Stimulated activated CD8-positive, alpha-beta memory T cell treated with anti-CD3 and anti-CD28 coated beads, Interleukin-2, amount 100 ng/mL, for 1 hour (primary cell): ENCODE measurements at places on chromosomes 16 and 17.
A peak's percentile ranks its signal among the peaks of the same experiment; 100 is the strongest.

DNA sequence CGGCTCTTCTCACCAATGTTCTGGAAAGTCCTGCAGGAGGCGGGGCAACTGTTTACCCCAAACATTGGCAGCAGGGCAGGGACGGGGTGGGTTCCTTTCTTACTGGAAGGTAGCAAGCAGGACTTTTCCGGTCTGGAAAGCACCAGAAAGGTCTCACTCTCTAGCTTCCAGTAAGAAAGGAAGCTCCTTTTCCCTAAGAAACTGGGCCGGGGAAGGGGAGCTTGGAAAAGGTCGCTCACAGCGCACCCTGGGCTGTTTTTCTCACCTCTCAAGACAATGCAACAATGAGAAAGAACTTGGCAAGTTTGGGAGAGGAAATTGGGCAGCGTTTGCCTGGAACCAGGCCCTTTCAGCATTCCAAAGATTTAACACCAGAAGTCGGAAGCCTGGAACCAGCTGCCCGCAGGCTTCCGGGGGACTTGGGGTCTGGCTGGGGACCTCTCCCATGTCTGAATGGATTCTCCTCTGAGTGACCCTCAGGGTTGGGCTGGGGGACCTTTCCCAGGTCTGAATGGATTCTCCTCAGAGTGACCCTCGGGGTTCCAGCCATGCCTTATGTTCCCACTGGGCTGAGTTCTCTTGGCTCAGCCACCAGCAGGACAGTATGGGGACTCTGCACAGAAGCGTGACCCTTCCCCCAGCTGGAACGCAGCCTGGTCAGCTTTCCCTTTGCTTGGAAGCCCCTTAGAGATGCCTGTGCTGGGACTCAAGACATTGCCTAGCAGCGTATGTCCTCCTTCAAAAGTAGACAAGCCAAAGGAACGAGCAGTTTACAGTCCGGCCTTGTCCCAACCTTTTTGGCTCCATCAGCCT lies 166.5 kb upstream of the PLCG2 start:
- no peak for DNase-seq

DNA sequence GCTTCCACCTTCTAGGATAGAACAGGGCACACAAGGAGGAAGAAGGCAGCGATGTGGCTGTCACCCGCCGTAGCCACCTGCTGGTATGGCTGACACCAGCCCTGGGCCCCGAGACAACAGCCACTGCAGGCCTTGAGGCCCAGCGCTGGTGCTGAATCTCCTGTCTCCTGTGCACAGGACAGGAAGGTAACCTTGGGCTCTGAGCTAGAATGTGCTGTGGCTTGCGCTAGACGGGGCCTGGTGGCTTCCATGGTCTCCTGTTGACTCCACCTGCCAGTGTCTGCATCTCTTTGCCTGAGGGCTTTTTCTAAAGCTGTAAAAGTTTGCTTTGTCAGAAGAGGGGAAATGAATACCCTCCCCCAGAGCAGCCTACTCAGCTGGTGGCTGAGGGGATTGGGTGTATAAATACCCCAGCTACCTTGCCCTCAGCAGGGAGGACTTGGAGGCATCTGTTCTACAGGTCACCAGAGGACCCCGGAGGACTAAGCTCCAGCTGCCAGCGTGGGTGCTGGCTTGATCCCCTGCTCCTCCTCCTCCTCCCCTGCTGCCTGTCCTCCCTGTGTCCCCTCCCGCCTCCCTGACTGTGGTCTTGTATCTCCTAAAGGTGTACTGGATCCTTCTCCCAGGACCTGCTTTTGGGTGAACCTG lies 76.1 kb upstream of the SDK2 start:
- no peak for DNase-seq

DNA sequence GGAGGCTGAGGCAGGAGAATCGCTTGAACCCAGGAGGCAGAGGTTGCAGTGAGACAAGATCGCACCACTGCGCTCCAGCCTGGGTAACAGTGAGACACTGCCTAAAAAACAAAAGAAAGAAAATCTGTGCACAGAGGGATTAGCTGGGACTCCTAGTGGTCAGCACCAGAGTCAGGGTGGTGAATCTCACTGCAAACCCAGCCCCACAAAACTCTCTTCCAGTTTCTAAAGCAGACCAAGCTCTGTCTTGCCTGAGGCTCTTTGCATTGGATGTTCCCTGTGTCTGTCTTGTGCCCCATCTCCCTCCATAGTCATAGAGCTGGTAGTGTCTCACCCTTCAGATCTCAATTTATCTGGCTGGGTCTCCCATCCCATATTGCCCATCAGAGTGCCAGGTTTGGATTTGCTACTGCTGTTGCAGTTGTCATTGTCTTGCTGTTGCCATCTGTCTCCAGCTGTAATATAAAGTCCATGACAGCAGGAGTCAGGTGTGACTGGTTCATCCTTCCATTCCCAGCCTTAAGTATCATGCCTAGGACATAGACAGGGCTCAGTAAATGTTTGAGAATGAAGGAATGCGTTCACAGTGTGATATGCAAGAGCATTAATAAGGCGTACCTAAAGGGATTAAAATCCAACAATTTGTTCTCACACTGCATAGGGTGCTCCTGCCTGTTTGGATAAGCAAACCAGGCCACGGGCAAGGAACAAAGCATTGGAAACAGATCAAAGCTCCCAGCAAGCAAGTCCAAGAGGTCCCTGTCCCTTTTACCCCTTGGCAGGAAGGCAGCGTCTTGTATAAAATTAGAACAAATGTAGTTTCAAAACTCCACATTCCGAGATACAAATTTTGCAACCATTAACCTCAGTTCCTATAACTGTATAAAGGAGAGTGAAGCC lies 614.6 kb upstream of the CDH5 start:
- no peak for DNase-seq

DNA sequence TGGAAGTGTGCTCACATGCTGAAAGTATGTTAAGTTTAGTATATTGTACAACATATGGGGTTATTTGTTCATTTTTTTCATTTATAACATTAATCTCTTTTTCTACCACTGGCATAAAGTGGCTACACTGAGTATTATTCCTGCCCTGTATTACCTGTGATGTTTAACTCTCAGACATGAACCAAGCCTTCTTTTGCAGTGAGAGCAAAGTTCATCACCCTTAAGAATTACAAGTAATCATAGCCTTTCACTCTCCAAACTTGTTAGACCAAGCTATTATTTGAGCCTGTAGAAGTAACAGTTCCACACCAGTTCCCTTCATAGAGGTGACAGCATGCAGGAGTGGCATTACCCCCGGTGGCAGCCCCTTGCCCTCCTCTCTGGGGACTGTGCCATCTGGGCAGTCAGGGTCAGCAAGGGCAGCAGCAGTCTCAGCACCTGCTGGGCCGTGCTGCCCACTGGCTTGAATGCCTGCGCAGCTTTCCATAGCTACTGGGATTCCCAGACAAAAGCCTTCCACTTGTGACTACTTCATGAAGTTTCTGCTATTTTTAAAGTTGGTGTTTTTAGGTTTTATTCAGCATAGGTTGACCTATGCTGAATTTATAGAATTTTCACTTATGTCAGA lies 71.3 kb downstream of the TMC6 start:
- DNase-seq: no peak

DNA sequence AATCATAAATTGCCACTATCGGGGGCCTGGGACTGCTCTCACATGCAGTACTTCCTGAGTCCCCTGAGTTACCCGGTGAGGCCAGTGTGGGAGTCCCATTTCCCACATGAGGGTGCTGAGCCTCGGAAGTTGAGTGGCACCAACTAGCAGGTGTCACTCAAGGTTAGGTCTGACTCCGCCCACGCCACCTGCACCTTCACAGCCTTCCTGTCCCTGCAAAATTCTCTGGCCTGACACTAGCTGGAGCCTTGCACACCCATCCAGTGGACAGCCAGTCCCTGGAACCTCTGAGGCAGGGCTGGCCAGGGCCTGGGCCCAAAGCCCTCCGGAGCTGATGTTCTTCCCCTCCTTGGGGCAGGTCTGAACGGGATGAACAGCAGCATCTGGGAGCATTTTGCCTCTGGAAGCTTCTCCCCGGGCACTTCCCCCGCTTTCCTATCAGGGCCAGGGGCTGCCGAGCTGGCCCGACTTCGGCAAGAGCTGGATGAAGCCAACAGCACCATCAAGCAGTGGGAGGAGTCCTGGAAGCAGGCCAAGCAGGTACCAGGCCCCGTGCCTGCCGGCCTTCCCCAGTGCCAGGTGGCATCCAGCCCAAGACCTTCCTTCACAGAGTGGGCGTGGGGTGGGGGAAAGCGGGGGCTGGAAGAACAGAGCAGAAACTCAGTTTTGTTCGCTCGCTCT lies 21.9 kb downstream of the UNC13D start:
- DNase-seq: no peak

- DNase-seq: no peak
These were observed 42.0 kb downstream of the MGAT5B start for GRCh38 chr17:76909971-76910760.

- DNase-seq: no peak
These were observed 24.8 kb downstream of the HS3ST3A1 start for GRCh38 chr17:13576661-13577526.

DNA sequence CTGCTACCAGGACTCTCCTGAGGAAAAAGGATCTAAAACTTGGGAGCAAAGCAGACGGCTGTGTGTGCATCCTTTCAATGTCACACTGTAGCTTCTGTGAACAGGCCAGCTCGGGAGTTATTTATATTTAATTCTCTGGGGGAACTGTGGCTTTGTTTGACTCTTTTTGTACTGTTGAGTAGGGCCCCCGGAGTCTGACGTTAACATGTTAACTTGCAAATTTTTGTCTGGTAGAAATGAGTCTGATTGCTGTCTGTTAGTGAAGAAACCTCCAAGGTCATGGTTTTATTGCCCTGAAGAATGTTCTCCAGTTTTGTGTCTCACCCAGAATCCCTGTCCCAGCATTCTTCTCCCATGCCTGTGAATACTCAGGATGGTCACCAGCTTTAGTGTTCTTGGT lies 14.2 kb upstream of the KCNG4 start:
- no peak for DNase-seq

DNA sequence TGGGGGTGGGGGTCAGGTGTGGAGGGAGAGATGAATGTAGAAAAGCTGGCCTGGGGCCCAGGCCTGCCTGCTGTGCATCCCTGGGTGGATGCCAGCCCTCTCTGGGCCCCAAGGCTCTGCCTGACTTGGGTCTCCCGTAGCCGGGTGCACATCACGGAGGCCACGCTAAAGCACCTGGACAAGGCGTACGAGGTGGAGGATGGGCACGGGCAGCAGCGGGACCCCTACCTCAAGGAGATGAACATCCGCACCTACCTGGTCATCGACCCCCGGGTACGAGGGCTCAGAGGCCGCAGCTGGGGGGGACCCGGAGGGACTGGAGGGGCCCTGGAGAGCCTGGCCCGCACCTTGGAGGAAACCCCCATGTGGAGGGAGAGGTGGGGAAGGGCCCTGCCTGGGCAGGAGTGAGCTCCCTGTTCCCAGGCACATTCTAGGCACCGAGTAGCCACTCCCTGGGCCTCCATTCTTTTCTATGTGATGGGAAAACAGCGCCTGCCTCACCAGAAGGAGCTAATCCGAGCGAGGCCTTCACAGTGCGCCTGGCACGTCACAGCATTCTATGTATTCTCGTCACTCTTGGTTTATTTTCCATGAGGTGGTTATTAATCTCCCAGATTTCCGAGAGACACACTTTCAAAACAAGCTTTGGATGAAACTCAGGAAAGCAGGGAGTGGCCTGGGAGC lies 34.7 kb downstream of the ADCY7 start:
- no peak for DNase-seq

- DNase-seq: peak; percentile 20
These were observed at the start of gene CACNB1 for GRCh38 chr17:39197380-39198185. TSS of gene CACNB1 (minus strand) at chr17:39197669. CDS start at chr17:39197495, 174 bp downstream.

GRCh38 chr16:12685806-12686205 lies 117.9 kb downstream of the CPPED1 start:
- DNase-seq: no peak

DNA sequence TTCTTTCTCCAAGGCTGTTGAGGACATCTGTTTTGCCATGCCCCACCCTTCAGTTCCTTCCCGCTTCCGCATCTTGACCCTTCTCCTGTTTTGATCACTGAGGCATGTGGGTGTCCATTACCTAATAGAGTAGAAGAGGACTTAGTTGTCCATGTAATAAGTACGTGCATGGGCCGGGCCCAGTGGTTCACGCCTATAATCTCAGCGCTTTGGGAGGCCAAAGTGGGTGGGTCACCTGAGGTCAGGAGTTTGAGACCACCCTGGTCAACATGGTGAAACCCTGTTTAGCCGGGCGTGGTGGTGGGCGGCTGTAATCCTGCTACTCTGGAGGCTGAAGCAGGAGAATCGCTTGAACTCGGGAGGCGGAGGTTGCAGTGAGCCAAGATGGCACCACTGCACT lies 637.8 kb upstream of the EEF2KMT start:
- DNase-seq: no peak

DNA sequence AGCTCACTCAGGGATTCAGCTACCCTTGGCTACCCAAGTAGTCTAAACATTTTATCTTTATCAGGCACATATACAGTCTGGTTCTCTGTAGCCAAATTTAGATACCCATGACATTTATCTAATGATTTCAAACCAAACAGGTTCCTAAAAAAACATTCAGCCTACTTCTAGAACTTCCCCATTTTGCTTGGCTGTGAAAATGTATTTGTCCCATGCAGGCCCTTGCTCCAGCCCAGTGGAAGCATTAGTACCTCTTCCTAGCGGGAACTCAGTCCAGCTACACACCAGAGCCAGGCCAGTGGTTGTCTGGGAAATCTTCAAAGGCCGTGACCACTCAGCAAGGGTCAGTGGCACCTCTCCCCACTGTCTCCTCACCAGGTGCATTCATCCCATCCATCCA lies 26.2 kb upstream of the NAGLU start:
- DNase-seq: no peak

DNA sequence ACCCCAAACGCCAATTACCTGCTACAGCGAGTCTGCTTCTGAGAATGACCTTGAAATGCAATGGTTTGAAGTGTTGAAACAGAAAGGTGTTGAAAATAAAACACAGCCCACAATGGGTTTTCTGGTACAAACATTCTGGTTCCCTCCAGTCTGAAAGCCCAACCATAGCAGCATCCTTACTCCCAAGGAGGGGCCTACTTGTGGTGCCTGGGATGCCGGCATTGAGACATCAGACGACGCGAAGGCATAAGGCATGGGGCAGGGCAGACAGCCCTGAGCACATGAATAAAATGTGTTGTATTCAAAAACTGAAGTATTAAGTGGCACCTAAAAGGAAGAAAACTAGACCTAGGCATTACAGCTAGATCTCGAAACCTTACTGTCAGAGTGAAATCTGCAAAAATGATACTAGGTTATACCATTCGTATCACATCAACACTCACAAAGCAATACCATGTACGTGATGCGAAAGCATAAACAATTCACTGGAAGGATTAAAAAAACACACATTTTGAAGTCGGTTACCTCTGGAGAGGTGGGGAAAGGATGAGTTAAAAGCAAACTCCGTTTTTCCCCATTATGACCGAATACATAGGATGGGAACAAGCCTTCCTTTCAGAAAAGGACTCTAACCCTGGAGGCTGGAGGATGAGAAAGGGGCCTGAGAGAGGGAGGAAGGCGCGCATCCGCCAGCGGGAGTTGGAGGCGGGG lies 702 bp downstream of the NUDT21 start:
- DNase-seq: no peak

GRCh38 chr16:83781-84615 lies 6.0 kb downstream of the MPG start:
- DNase-seq: no peak

- DNase-seq: no peak
These were observed 19.6 kb downstream of the SPIRE2 start for GRCh38 chr16:89847940-89848297.
